ENCODE measurements at places on chromosomes 2 and 18. TPM values are rescaled to one million over a fixed set of nuclear protein-coding genes. Genes with fewer than 3 reads are reported as not detected.

DNA sequence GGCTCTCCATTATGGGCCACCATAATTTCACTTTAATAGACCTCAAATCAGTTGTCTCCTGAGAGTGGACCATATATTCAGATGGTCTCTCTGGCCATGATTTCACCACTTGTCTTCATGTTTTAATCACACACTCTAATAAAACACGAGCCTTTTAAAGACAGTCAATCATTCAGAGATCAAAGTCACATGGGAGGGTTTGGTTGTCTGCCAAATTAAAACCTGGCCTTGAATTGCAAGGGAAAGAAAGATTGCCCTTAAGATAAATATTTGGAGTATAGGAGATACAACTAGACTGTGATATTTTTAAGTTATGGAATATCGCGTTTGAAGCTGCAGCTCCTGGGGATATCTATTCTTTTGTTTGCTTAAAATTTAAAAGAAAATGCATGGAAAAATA is 377.8 kb upstream of the DDX18 start:
- H3K4me3 ChIP-seq = no peak overlapping the region
- no peak for DNase-seq
- no peaks in the 10 kb centered on the region for H3K36me3 ChIP-seq
- H3K27ac ChIP-seq = no peak overlapping the region
- no peaks in the 10 kb centered on the region for H3K4me1 ChIP-seq

DNA sequence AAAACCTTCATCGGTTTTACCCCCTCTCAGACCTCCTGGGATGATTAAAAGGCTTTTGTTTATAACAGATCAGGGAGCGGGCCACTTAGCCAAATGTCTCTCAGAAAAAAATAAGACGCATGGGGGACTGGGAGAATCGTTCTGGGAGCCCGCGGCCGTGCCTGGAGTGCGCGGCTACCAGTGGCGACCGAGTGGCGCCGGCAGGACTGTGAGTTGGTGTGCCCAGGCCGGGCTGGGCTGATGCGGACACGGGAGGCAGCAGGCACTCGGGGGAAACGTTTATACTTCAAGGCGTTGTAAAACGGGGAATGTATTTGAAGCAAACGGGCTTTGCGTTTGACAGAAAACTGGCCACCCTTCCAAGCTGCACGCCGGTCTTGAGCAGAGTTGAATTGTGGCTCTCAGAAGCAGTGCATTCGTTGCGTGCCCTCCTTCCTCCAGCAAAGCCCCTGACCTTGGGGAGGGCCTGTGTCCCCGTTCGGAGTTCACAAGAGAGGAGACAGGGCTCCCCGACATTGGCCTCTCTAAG is 4.7 kb upstream of the HOXD10 start:
- H3K36me3 ChIP-seq = no peaks in the 10 kb centered on the region
- peaks cover 39% of the 10 kb centered on the region for H3K4me1 ChIP-seq
- DNase-seq = no peak
- H3K27ac ChIP-seq = peak overlapping the region; percentile 52

CROCC2 gene
- polyA plus RNA-seq = 3.1 TPM

CCDC141 gene
- 0.51 TPM for polyA plus RNA-seq

DNA sequence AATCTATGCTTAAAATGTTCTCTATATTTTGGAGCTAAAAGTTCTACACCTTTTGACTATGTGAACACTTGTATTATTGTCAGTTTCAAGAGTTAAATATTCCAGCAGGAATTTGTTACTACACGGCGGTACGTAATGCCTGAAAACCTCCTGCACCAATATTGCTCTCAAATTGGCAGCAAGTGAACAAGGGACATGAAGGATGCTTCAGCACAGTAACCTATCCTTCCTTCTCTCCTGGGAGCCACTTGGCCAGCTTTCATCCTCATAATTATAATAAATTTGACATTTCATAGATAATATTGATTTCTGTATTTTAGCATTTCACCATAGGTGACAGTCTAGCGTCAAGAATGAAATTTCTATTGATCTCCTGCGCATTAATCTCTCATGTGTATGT is 197.6 kb downstream of the NR4A2 start:
- H3K4me3 ChIP-seq = no peak overlapping the region
- no peak overlapping the region for H3K27ac ChIP-seq
- no peak for DNase-seq
- no peaks in the 10 kb centered on the region for H3K36me3 ChIP-seq
- H3K4me1 ChIP-seq = no peaks in the 10 kb centered on the region
- H3K27me3 ChIP-seq = no peaks in the 10 kb centered on the region

SCYGR4 gene
- polyA plus RNA-seq = 0.57 TPM

DNA sequence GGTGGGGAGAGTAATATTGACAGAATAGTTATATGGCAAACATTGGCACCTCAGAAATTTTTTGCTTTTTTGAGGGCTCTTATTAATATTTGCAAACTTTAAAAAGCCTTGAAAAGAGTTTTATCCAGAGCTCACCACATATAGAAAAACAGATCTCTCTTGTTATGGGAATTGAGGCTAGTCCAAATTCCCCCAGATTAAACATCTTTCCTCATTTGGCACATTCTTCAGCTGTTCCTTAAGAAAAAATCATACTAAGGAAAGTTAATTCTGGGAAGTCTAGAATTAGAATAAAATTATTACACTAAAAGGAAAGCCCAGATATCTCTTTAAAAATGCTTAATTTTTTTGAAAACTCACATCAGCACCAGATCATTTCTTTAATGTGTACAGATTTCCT is 5.6 kb downstream of the TFPI start:
- DNase-seq = no peak
- no peak overlapping the region for H3K27ac ChIP-seq
- no peaks in the 10 kb centered on the region for H3K4me1 ChIP-seq
- H3K36me3 ChIP-seq = no peaks in the 10 kb centered on the region
- no peak overlapping the region for H3K4me3 ChIP-seq

MEIS1 gene
- polyA plus RNA-seq = 118 TPM

GRCh38 chr2:60853531-60853930 is 27.8 kb upstream of the REL start:
- no peak overlapping the region for H3K27ac ChIP-seq
- H3K36me3 ChIP-seq = no peaks in the 10 kb centered on the region
- H3K27me3 ChIP-seq = no peaks in the 10 kb centered on the region
- no peak overlapping the region for H3K4me3 ChIP-seq
- no peaks in the 10 kb centered on the region for H3K4me1 ChIP-seq
- no peak for DNase-seq

FAM210A gene
- 16.9 TPM for polyA plus RNA-seq

- no peaks in the 10 kb centered on the region for H3K36me3 ChIP-seq
- no peak overlapping the region for H3K4me3 ChIP-seq
- H3K27ac ChIP-seq = no peak overlapping the region
- DNase-seq = no peak
- H3K27me3 ChIP-seq = no peaks in the 10 kb centered on the region
- no peaks in the 10 kb centered on the region for H3K4me1 ChIP-seq
These were observed 111.1 kb downstream of the TGFA start for GRCh38 chr2:70442301-70443077.

CFAP65 gene
- 9.0 TPM for polyA plus RNA-seq

DNA sequence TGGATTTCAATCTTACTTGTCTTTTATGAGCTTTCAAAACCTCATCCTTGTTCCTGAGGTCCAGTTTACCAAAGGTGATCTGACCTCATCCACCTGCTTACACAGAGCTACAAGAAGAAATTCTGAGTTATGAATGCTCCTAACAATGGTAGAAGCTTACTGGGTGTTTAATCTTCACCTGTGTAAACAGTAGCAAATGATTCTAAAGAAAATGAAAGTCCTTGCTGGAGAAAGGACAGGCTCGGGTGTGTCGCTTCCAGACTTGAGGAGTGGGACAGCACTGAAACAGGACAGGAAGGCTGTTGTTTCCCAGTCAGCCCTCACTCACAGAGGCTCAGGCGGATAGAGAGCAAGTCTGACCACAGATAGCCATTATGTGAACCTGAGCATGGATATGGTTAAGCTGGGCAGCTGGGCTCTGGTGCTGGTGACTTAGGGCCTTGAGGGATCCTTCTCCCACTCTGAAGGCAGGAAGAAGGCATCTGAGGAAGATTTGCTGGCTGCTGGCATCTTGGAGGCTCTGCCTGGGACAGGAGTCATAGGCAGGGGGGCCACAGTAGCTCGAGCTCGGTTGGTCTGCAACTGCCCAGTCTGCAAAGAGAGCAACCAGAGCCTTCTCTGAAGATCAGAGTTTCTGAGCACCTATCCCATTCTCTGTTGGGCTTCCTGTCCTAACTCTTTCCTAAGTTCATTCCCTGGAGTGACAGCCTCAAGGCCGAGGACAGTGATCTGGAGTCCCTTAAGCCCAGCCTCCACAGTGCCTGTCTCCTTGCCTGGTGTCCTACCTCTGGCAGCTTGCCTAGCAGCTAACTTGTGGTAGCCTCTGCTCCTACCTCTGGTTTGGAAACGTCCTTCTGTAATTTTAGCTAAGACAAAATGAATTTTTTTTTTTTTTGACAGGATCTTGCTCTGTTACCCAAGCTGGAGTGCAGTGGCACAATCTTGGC is 4.0 kb downstream of the DOK1 start:
- H3K4me1 ChIP-seq = peaks cover 23% of the 10 kb centered on the region
- H3K4me3 ChIP-seq = no peak overlapping the region
- no peak for DNase-seq
- H3K27ac ChIP-seq = no peak overlapping the region

DLX2 gene
- polyA plus RNA-seq = not detected

- DNase-seq = no peak
- H3K27me3 ChIP-seq = no peaks in the 10 kb centered on the region
- H3K4me1 ChIP-seq = no peaks in the 10 kb centered on the region
- no peak overlapping the region for H3K4me3 ChIP-seq
These were observed 26.9 kb upstream of the PDCL3 start for GRCh38 chr2:100535855-100536254.

DNA sequence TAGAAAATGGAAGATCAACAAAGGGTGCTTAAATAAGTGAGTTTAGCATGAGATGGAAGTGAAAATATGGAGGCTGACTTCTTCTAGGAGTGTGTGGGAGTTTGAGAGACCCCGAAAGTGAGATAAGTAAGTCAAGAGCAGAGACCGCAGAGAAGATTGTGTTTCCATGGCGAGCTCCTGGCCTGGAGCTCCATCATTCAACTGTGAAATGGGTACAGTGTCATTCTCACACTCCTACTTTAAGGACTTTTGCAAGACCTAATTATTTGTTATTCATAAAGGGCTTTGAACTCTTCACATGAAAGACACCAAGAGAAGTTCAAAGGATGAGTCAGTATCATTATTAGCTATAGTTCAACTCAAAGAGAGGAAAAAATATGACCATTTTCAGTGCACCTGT is 134.2 kb upstream of the PIK3C3 start:
- peaks cover 3% of the 10 kb centered on the region for H3K4me1 ChIP-seq
- H3K4me3 ChIP-seq = no peak overlapping the region
- no peak overlapping the region for H3K27ac ChIP-seq
- no peaks in the 10 kb centered on the region for H3K36me3 ChIP-seq

DNA sequence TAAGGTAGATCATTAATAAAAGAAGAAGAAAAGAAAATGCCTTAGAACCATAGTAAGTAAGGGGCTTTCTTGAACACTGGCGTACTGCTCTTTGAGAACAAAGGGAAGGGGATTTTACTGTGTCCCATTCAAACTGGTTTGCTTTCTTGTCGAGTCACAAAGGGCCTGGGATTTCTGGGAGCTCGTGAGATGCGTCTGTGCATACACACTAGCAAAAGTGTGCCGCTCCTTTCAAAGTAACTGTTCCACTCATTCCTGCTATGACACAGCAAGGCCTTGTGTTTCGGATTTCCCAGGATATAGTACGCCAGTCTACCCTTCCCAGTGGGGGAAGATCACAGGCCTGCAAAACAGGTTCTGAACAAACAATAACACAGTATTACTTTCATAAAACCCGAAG is 93.0 kb downstream of the KCTD18 start:
- H3K4me1 ChIP-seq = no peaks in the 10 kb centered on the region
- DNase-seq = peak; percentile 65
- H3K27ac ChIP-seq = no peak overlapping the region
- no peaks in the 10 kb centered on the region for H3K27me3 ChIP-seq

DNA sequence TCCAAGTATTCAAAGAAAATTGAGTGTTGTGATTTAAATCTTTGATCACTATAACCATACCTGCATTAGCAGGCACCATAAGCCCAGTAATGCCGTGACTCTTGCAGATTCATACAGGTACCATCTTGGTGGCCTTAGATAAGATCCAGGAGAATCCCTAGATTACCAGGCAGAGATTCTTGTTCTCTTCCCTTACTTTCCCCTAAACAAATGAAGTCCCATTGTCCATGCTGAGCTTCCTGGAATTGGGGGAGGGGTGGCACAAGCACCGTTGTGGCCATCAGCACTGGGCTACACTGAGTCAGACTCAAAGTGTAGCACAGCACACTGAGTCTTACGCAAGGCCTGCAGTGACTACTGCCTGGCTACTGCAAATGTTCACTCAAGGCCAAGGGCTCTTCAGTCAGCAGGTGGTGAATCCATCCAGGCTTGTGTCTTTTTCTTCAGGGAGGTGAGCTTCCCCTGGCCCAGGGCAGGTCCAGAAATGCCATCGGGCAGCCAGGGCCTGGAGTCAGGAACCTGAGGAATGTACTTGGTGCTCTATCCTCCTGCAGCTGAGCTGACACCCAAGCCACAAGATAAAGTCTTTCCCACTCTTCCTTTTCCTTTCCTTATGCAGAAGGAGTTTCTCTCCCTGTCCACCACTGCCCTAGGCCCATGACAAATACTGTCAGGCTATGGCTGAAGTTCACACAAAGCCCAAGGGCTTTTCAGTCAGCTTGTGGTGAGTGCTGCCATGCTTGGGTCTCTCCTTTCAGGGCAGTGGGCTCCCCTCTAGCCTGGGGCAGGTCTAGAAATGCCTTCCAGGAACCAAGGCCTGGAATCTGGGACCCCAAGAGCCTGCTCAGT is 52.6 kb downstream of the CD28 start:
- no peaks in the 10 kb centered on the region for H3K4me1 ChIP-seq
- H3K27me3 ChIP-seq = no peaks in the 10 kb centered on the region
- no peak for DNase-seq
- H3K27ac ChIP-seq = no peak overlapping the region

DNA sequence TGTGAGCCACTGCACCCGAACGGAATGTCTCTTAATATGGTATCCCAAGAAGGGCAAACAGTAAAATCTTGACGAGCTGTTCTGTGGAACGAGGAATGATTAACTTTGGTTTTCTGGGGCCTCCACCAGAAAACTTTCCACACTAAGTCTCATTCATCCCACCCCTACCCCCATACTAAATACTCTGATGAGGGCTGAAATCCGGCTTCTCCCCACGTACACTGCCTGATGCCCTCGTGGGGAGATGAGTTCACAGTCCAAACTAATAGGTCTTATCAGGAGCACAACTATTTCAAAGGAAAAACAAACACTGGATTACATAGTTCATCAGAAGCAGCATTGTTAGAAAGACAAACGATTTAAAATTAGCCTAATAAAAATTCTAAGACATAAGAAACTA is 49.2 kb upstream of the TCF4 start:
- no peak for DNase-seq
- H3K36me3 ChIP-seq = no peaks in the 10 kb centered on the region
- no peaks in the 10 kb centered on the region for H3K27me3 ChIP-seq
- no peak overlapping the region for H3K4me3 ChIP-seq
- H3K27ac ChIP-seq = no peak overlapping the region

GRCh38 chr18:44945888-44946401 is 265.3 kb downstream of the SETBP1 start:
- no peaks in the 10 kb centered on the region for H3K27me3 ChIP-seq
- H3K4me3 ChIP-seq = no peak overlapping the region
- peaks cover 13% of the 10 kb centered on the region for H3K36me3 ChIP-seq
- peaks cover 8% of the 10 kb centered on the region for H3K4me1 ChIP-seq

FAM110C gene
- 7.6 TPM for polyA plus RNA-seq

Measured in spinal cord (tissue), 10 donors.